Coronary artery (tissue), 2 donors: ENCODE measurements at places on chromosomes 7 and 10.

DNA sequence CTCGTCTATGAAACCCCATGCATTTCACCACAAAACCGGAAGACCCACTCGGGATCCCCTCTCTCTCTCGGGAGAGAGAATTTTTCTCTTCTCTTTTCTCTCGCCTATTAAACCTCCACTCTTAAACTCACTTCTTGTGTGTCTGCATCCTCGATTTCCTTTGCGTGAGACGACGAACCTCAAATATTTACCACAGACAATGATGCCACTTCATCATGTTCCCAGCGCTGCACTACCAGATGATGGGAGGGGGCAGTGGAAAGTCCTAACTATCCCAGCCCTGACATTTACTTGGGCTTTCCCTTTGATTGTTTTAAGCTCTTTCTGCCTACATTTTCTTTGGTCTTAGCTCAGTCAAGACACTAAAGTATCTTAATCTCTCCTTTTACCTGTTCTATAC is 906.7 kb downstream of the GRID1 start:
- DNase-seq = no peak

- DNase-seq = no peak
These were observed 128.2 kb downstream of the ACTR3B start for GRCh38 chr7:152887778-152888177.

- no peak for DNase-seq
These were observed 988 bp upstream of the EN2 start for GRCh38 chr7:155456738-155457543.

DNA sequence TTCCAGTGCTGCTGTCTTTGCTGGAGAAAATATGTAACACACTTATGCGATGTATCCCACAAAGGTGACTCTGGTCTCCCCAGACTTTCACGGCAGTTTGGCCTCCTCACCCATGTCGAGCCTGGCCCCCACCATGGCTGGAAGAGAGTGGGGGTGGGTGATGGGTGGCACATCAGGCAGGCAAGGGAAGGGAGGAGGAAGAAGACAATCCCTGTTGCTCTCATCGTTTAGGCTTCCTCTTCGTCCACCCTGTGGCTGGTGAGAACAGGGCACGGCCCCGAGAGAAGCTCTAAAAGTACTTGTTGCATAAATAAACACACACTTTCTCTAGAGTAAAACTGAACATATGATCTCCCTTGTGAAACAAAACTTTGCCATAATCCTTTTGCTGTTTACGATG is 11.2 kb upstream of the NPS start:
- no peak for DNase-seq

- DNase-seq = no peak
These were observed 21.8 kb upstream of the MRC1 start for GRCh38 chr10:17787087-17787961.

- no peak for DNase-seq
These were observed 25.1 kb upstream of the UBE3C start for GRCh38 chr7:157113607-157114006.

DNA sequence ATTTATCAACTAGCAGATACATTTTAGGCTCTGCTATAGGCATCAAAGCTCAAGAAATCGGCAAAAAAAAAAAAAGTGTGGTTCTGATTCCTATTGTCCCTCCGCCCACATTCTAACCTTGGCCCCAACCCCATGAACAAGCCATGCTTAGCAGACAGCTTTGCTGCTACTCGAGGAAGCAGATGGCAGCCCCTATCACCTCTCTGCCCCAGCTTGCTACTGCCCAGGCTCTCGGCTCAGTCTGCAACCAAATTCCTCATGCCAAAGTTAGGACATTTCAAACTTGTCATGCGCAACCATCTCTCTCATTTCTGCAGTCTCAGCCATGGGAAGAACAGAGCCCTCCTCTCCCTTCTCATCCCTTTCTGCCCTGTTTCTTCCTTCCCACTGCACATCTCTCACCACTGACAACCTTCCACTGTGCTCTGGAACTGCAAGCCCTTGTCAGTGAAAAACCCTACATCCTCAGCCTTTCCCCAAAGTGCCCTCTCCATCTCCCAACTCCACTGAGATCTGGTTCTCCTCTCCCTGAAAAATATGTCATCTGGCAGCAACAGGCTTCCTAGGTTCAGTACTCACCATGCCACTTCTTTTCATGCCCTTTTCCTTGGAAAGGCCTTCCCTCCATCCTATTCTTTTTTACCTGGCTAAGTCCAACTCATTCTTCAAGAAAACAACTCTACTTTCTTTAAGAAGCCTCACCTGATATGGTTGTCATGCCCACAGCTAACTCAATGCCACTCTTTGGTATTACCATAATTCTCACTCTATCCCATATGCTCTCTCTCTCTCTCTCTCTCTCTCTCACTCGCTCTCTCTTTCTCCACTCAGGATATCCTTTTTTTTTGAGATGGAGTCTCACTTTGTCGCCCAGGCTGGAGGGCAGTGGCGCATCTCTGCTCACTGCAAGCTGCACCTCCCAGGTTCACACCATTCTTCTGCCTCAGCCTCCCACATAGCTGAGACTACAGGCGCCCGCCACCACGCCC is 60.1 kb upstream of the FHIP2A start:
- no peak for DNase-seq

- no peak for DNase-seq
These were observed 177.5 kb downstream of the RELN start for GRCh38 chr7:103811997-103812396.

DNA sequence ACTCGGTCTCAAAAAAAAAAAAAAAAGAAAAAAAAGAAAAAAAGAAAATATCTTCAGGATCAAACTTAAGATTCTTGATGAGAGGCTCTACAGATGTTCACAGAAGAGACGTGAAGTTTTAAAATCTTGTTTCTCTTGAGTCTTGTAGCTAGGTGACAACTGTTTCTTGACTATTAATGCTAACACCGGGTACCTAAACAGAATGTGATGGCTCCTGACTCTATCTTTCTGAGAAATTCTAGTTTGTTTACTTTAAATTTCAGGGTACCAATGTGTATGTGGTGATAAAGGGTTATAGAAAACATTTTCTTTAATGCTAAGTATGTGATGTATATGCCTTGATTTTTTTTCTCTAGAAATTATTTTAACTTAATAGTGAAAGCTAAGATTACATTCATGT is 61.0 kb downstream of the DAGLB start:
- no peak for DNase-seq

- DNase-seq = no peak
These were observed 111.1 kb downstream of the RNF216 start for GRCh38 chr7:5670183-5670935.

DNA sequence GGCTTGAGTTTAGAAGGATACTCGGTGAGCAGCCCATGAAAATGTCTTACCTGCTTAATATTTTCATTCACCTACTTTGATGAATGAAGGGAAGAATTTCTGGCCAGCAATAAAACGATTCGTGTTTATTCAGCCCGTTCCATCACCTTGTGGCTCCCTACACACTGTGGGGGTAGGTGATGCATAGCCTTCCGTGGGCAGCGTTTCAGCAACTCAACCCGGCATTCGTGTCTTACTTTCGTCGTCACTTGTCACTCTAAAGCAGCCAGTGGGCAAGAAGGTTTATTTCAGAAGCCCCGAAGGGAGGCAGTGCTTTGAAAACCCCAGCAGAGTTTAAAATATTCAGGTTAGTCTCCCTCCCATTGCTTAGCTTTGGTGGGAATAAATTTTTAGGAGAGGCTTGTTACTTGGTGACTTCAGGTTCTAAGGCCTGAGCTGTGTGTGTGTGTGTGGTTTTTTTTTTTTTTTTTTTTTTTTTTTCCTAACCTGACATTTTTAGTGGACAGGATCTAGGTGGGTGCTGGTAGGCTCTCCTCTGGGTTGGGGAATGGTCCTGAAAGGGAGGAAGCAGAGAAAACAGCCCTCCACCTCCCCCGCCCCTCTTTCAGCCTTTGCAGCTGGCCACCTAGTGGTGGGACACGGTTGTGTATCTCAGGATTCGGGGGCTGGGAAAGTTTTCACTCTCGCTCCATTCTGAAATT is 1.8 kb downstream of the GRK5 start:
- peak; percentile 81 for DNase-seq

DNA sequence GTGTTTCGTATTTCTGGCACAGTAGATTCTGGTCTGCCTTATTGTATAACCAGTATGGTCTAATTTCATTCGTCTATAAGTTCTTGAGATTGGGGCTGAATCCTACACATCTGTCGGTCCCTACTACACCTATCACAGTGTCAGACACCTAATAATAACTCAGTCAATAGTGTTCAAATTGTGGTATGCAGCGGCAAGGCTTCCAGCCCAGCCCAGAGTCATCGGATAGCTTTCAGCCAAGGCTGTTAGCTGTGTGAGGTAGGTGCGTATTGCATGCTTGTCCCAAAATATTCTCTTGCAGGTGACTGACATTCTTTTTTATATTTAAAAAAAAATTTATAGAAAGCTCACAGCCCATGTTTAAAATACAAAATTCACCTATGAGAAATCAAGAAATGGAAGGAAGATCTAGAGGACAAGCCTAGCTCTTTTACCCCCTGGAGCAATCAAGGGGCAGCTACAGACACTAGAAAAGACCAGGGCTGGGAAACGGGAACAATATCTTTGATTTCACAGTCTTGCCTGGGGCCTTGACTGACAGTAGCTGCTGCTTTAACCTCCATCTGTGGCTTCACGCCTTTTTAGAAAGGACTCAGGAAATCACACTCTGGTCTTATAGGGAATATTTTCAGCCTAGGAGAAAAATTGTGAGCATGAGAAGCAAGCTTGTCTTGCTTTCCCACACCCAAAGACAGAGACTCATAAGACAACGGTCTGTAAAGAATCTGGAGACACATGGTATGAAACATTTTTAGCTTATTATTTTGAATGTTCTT is 9.5 kb upstream of the ASB4 start:
- no peak for DNase-seq

GRCh38 chr10:52004342-52004949 is 305.1 kb upstream of the CSTF2T start:
- DNase-seq = no peak

DNA sequence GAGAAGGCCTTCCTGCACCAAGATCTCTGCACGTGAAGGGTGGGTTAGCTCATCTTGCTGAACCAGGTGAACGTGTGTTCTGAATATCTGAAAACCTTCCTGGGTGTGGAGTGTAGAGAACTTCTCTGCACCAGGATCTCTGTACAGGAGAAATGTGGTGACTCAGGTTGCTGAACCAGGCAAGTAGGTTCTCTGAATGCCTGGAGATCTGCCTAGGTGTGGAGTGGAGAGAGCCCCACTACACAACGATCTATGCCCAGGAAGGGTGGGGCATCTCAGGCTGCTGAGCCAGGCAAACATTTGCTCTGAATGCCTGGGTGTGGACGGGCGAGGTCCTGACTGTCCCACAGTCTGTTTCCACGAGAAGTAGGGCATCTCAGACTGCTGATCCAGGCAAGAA is 1002.3 kb upstream of the KCND2 start:
- no peak for DNase-seq

DNA sequence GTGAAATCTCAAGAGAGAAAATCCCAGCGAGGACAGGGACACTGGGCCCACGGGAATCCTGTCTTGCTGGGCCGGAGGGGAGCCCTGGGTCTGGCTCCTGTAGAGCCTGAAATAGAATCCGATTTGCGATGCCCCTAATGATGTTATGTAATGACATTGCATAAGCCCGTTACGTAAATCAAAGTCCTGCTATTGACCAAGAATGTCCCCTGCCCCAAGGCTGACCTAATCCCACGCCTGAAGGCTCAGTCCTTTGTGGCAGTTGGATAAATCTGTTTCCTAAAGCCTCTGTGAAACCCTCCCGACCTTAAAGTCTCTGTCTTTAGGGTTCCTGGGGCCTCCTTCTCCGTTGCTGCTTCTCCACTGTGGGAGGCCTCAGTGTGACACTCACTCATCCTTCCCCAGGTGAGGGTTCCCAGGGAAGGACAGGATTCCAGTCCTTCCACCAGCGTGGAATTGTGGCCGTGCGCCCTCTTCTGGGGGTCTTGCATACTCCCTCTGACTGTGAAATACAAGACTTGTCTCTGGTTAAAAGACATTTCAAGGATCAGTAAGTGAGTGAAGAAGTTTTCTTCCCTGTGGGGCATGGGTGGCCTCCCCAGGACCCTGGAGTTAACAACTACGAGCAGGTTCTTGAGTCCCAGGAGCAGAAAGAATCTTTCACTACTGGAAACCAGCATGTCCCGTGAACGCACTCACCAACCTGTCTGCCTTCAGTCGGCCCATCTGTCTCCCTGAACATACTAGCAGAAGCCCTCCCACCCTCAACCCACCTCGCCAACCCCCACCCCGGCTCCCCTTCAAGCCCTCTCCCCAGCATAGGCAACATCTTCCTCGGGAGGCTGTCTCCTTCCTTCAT is 19.8 kb downstream of the ZNF467 start:
- DNase-seq = no peak

DNA sequence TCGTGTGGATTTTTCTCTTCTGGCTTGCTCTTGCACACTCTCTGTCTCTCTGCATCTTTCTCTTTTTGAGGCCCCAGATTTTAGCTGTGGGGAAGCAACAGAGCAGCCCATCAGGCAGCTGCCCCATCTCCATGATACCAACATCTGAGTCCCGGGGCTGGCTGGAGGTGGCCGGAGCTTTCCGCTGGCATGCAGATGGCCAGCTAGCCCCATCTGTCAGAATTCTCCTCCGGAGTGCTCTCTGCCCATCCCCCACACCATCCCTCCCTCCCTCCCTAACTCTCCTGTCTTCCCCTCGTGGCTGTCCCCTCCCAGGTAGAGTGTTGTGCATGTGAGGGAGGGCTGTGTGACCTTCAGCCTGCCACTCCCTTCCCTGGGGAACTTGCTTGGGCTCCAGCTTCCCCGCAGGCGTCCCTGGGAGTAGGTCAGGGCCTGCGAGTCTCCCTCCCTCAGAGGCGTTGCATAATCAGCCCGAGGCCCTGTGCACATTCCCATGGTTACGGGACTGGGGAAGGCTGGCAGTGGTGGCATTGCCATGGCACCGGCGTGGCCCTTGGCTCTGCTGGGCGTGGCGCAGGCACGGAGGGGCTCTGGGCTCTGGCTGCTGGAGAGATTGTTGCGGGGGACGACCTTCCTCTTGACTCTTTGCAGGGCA is 24.7 kb downstream of the GHRHR start:
- DNase-seq = no peak

GRCh38 chr7:151274396-151274795 is 25.9 kb upstream of the SMARCD3 start:
- DNase-seq = no peak

DNA sequence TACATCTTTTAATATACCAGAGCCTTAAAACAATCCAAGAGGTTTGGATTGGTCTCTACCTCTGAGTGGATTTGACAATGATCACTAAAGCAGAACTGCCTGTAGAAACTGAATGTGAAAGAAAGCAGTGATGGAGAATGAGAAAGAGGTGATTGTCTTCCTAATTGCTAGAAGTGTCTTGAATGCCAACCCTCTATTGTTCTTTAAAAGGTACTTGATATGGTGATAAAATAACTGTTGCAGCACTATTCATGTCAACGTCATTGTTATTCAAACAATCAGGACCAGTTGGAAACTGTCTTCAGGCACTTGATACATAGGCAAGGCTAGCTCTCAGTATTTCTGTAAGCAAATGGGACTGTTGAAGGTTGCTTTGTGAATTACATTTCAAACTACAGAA is 47.9 kb upstream of the ITPRID1 start:
- DNase-seq = no peak

GRCh38 chr10:110613341-110613995 is 30.7 kb upstream of the RBM20 start:
- DNase-seq = no peak

- no peak for DNase-seq
These were observed 1.0 kb downstream of the PDE1C start for GRCh38 chr7:32069116-32069650.
